ENCODE measurements at places on chromosomes 3 and 15.

DNA sequence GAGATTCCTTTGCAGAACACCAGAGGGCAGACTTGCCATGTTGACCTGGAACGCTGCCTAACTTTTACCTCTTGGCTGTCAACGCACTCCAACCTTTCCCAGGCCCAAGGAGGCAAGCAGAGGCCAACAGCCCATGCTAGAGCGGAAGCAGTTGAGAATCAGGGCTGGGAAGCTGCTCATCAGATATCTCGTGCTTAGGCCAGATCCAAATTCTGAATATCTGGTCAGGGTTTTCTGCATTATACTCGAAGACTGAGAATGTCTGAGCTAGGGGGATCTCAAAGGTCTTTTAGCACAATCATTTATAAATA is 2.5 kb downstream of the XIRP1 start:
- H3K36me3 ChIP-seq = no peaks in the 10 kb centered on the region
- peaks cover 7% of the 10 kb centered on the region for H3K4me1 ChIP-seq
- H3K27me3 ChIP-seq = no peaks in the 10 kb centered on the region
- peak overlapping the region; percentile 52 for H3K4me3 ChIP-seq

GRCh38 chr3:72481542-72481941 is 366.7 kb downstream of the SHQ1 start:
- H3K27ac ChIP-seq = no peak overlapping the region
- peaks cover 9% of the 10 kb centered on the region for H3K4me1 ChIP-seq
- no peak for DNase-seq
- H3K36me3 ChIP-seq = no peaks in the 10 kb centered on the region
- peaks cover 9% of the 10 kb centered on the region for H3K27me3 ChIP-seq

- peaks cover 25% of the 10 kb centered on the region for H3K4me1 ChIP-seq
- H3K27me3 ChIP-seq = no peaks in the 10 kb centered on the region
- no peak overlapping the region for H3K4me3 ChIP-seq
- no peak for DNase-seq
These were observed 69.4 kb upstream of the GAP43 start for GRCh38 chr3:115553796-115554486.

GRCh38 chr15:43487271-43487895 is 5.6 kb downstream of the TP53BP1 start:
- no peak overlapping the region for H3K27ac ChIP-seq
- no peaks in the 10 kb centered on the region for H3K27me3 ChIP-seq
- H3K36me3 ChIP-seq = peaks cover 18% of the 10 kb centered on the region
- H3K4me1 ChIP-seq = peaks cover 16% of the 10 kb centered on the region
- no peak overlapping the region for H3K4me3 ChIP-seq

DNA sequence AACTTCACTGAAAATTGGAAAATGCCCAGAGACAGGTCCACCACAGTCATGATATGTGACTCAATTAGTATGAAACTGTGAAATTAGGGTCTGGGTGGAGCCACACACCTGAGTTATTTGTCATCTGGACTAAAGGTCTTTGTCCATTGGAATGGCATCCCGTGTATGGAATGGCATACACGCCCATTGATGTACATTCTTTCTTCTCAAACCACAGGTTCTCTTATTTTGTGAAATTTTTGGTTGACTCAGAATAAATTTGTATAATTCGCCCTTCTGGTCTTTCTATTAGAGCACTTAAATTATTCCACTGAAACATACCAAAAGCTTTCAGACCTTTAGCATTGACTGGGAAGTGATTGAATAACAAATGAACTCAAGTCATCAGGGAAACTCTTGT is 66.8 kb upstream of the UBE2E1 start:
- no peak overlapping the region for H3K4me3 ChIP-seq
- peaks cover 36% of the 10 kb centered on the region for H3K27me3 ChIP-seq
- no peak for DNase-seq
- H3K27ac ChIP-seq = no peak overlapping the region
- peaks cover 6% of the 10 kb centered on the region for H3K4me1 ChIP-seq

DNA sequence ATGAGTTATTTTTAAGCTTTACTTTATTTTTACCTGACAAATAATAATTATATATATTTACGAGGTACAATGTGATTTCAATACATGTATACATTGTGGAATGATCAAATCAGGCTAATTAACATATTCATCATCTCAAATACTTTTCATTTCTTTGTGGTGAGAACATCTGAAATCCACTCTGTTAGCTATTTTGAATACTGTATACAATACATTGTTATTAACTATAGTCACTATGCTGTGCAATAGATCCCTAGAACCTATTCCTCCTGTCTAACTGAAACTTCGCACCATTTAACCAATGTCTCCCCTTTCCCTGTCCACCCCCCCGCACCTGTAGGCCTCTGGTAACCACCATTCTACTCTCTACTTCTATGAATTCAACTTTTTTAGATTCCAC is 7.9 kb upstream of the SPPL2A start:
- peaks cover 7% of the 10 kb centered on the region for H3K27me3 ChIP-seq
- H3K4me3 ChIP-seq = no peak overlapping the region
- no peak overlapping the region for H3K27ac ChIP-seq
- no peak for DNase-seq
- H3K4me1 ChIP-seq = no peaks in the 10 kb centered on the region
- H3K36me3 ChIP-seq = no peaks in the 10 kb centered on the region

DNA sequence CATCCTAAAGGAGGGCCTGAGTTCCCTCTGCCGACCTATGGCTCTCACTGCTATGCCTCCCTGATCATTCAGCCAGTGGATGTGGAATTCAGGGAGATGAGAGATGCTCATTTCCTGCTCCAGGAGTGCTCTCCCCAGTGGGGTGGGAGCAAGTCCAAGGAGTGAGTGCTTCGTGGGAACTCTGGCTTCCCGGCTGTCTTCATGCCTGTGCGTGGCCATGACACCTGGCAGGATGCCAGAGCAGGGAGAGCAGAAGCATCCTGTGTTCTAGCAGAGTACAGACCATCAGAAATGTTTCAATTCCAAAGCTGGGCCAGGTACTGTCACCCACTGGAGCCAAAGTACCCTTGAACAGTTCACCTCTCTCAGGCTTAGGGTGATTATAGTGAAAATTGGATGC is 45.1 kb downstream of the APH1B start:
- H3K4me1 ChIP-seq = peaks cover 37% of the 10 kb centered on the region
- H3K36me3 ChIP-seq = no peaks in the 10 kb centered on the region
- no peak overlapping the region for H3K4me3 ChIP-seq
- H3K27me3 ChIP-seq = no peaks in the 10 kb centered on the region
- no peak for DNase-seq

DNA sequence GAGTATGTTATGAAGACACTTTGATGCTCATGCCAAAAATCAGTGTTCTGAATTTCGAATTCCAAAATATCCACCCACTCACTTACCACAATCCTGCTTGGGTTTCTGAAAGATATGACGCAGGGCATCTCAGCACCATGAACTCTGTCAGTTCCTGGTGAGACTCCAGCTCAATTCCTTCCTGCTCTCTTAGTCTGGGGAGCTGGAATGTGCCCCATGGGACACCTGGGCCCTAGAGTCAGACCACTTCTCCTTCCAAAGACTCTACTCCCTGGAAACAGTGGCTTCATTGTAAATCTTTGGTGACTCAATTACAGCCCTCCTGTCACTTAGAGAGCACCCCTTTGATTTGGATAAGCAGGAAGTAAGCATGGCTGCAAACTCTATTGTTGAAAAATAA is 50.5 kb downstream of the CD86 start:
- H3K27ac ChIP-seq = no peak overlapping the region
- DNase-seq = no peak
- H3K27me3 ChIP-seq = peaks cover 1% of the 10 kb centered on the region
- no peak overlapping the region for H3K4me3 ChIP-seq

DNA sequence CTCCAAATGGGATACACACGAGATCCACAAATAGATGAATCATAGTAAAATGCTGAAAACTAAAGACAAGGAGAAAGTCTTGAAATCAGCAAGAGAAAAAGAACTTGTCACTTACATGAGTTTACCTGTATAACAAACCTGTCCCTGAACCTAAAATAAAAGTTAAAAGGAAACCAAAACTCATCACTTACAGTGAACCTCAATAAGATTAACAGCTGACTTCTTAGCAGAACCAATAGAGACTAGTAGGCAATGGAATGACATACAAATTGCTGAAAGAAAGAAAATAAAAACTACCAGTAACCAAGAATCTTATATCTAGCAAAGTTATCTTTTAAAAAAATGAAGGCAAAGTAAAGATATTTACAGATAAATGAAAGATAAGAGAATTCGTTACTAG is 27.4 kb downstream of the SEC22A start:
- H3K27ac ChIP-seq = no peak overlapping the region
- DNase-seq = no peak
- H3K4me1 ChIP-seq = no peaks in the 10 kb centered on the region
- no peaks in the 10 kb centered on the region for H3K27me3 ChIP-seq
- no peak overlapping the region for H3K4me3 ChIP-seq

GRCh38 chr3:6060251-6060650 is 800.7 kb upstream of the GRM7 start:
- DNase-seq = no peak
- no peak overlapping the region for H3K4me3 ChIP-seq
- H3K36me3 ChIP-seq = no peaks in the 10 kb centered on the region
- H3K27ac ChIP-seq = no peak overlapping the region
- H3K27me3 ChIP-seq = no peaks in the 10 kb centered on the region
- H3K4me1 ChIP-seq = no peaks in the 10 kb centered on the region

DNA sequence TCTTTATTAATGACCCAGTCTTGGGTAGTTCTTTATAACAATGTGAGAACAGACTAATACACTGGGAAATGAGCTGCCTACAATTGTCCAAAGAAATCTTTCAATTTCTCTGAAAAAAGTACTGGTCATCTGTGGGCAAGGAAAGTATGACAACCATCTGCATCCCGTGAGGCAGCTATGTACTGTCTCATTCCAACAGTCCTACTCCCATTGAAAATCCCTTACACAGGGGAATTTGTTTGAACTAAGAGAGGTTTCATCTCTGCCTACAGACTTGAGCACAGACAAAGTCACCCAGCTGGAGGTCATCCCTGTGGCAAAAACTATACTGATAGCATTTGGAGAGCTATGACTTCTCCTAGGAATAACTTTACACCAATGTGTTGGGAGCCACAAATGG is 27.1 kb downstream of the SHC4 start:
- H3K4me3 ChIP-seq = no peak overlapping the region
- H3K4me1 ChIP-seq = no peaks in the 10 kb centered on the region
- H3K27ac ChIP-seq = no peak overlapping the region
- no peaks in the 10 kb centered on the region for H3K27me3 ChIP-seq

DNA sequence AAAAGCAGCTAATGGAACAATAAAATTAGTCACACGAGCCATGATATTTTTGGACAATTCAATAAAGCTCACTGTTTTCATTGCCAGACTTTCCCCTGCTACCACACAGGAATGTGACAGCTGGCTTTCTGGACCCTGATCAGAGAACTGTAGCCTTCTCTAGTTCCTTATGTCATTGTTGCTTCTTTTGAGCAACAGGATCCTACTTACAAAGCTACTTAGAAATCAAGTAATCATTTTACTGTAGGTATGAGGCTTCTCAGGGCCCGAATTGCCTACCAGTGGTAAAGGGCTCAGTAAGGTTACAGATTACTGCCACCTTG is 94.3 kb upstream of the AADACL2 start:
- H3K27ac ChIP-seq = no peak overlapping the region
- no peaks in the 10 kb centered on the region for H3K36me3 ChIP-seq
- no peak for DNase-seq
- no peaks in the 10 kb centered on the region for H3K4me1 ChIP-seq
- H3K4me3 ChIP-seq = no peak overlapping the region
- no peaks in the 10 kb centered on the region for H3K27me3 ChIP-seq

DNA sequence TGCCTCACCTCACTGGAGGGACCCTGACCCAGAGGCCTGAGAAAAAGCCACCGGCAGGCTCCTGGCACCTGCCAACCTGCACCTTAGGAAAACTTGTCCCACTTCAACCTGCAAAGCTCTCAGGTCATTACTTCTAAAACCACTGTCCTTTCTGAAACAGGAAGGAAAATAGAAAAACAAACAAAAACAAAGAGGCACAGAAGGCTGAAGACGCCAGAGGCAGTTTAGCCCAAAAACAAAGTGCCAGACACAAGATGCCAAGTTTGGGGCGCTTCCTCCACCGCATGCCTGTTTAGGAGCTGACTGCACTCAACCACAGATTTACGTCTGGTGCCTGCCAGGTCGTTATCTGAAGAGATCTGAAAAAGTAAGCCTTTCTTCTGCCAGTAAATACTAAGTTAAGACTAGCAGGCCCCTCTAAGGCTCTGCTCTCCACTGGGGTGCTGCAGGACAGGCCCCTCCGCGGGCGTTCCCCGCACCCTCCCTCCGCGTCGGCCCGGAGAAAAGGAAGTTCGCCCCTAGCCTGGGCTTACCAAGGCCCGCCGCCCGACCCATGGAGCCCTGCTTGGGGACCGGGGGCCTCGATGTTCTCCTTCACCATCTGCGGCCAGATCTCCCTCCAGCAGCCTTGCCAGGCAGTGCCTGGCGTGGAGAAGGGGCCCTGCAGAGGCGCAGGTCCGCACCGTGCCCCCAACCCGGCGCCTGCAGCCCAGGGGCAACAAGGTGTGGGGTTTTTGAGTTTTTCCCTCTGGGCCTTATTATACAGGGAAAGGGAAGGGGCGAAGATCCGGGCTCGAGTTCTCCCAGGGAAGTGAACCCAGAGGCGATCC is 1.3 kb downstream of the GOLGA8A start:
- H3K4me1 ChIP-seq = peaks cover 5% of the 10 kb centered on the region
- H3K4me3 ChIP-seq = peak overlapping the region; percentile 89
- no peak overlapping the region for H3K27ac ChIP-seq
- peaks cover 10% of the 10 kb centered on the region for H3K36me3 ChIP-seq

- no peak for DNase-seq
- no peaks in the 10 kb centered on the region for H3K4me1 ChIP-seq
- no peak overlapping the region for H3K27ac ChIP-seq
These were observed 262.9 kb downstream of the ZMAT3 start for GRCh38 chr3:178808748-178809147.

GRCh38 chr15:25169318-25169717 is 214.5 kb downstream of the SNRPN start:
- no peak overlapping the region for H3K4me3 ChIP-seq
- no peak for DNase-seq
- no peaks in the 10 kb centered on the region for H3K27me3 ChIP-seq
- no peaks in the 10 kb centered on the region for H3K4me1 ChIP-seq
- no peaks in the 10 kb centered on the region for H3K36me3 ChIP-seq

DNA sequence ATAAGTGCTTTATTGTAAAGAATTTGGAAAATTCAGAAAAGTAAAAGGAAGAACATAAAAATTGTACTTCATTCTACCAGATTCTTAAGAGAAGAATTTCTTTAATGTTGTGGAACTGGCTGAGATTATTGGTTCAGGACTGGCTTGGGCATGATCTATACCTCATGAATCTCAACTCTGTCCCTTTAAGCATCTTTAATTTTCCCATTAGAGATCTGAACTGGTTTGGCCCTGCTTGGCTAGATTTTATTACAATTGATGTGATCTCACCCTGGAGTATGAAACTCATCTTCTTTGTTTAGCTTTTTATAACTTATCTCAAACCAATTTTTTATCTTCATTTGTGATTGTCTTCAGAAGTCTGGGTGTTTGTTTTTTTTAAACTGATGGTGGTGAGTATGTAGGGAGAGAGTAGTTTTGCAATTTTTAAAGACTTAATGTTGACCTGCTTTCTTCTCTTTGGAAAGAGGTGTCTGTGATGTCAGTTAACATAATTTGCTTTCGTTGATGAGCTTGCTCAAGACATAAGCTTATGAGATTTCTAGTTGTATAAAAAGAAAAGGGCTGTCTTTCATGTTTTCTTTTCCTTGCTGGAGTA is 61.9 kb downstream of the ZNF609 start:
- peaks cover 50% of the 10 kb centered on the region for H3K4me1 ChIP-seq
- peak overlapping the region; percentile 52 for H3K27ac ChIP-seq
- peak overlapping the region; percentile 67 for H3K4me3 ChIP-seq
- DNase-seq = no peak

- H3K27ac ChIP-seq = no peak overlapping the region
- peak; percentile 29 for DNase-seq
- H3K4me1 ChIP-seq = no peaks in the 10 kb centered on the region
- no peaks in the 10 kb centered on the region for H3K36me3 ChIP-seq
- H3K4me3 ChIP-seq = no peak overlapping the region
- no peaks in the 10 kb centered on the region for H3K27me3 ChIP-seq
These were observed 5.7 kb upstream of the DYNLT2B start for GRCh38 chr3:196323691-196324090.
